Neural progenitor cell (in vitro differentiated cells): ENCODE measurements at places on chromosomes 11 and 22. TPM values are rescaled to one million over a fixed set of nuclear protein-coding genes. Genes with fewer than 3 reads are reported as not detected.

Gene ADAMTS8
- total RNA-seq: not detected in 2 replicates

Gene MOGAT2
- 0.09 TPM in 1 of 2 replicates, not detected in the other for total RNA-seq

Gene CCDC89
- total RNA-seq: 0.31 TPM in 1 of 2 replicates, not detected in the other

Gene RFPL1
- not detected in 2 replicates for total RNA-seq

Gene FERMT3
- 0.31 TPM in 1 of 2 replicates, not detected in the other for total RNA-seq

Gene C11orf21
- 0.19 TPM in 1 of 2 replicates, not detected in the other for total RNA-seq

Gene CSF2RB
- 0.03 TPM in 1 of 2 replicates, not detected in the other for total RNA-seq

Gene CRYAB
- 0.45 TPM in 1 of 2 replicates, not detected in the other for total RNA-seq

Gene TSGA10IP
- total RNA-seq: 3.0 and 7.3 TPM in 2 replicates

Gene TTLL12
- 27.8 and 73.2 TPM in 2 replicates for total RNA-seq

Gene TCN2
- total RNA-seq: 33.9 and 66.5 TPM in 2 replicates

Gene CRYBB3
- total RNA-seq: 0.19 TPM in 1 of 2 replicates, not detected in the other

Gene CHRM1
- not detected in 2 replicates for total RNA-seq

Gene SH3BP1
- 10.3 and 10.9 TPM in 2 replicates for total RNA-seq

Gene FREY1
- total RNA-seq: 0.99 TPM in 1 of 2 replicates, not detected in the other

Gene CRYBB2
- total RNA-seq: 0.65 TPM in 1 of 2 replicates, not detected in the other

Gene OR52I1
- total RNA-seq: not detected in 2 replicates

Gene CPSF7
- 60.7 and 71.9 TPM in 2 replicates for total RNA-seq

Gene PKP3
- total RNA-seq: 6.5 and 8.5 TPM in 2 replicates

Gene NXPE4
- not detected in 2 replicates for total RNA-seq

Gene GAB2
- 11.1 and 21.6 TPM in 2 replicates for total RNA-seq

Gene AP5B1
- 3.6 and 13.8 TPM in 2 replicates for total RNA-seq

Gene FIBIN
- total RNA-seq: 0.09 TPM in 1 of 2 replicates, not detected in the other

Gene TRIM51
- not detected in 2 replicates for total RNA-seq

Gene SPI1
- not detected in 2 replicates for total RNA-seq

Gene GAL3ST1
- 4.3 and 10.1 TPM in 2 replicates for total RNA-seq

Gene EFCAB6
- 2.2 and 4.9 TPM in 2 replicates for total RNA-seq

Gene FGF4
- 0.22 TPM in 1 of 2 replicates, not detected in the other for total RNA-seq
